SJSA1 (cell line): ENCODE measurements at places on chromosomes 12 and 14.

DNA sequence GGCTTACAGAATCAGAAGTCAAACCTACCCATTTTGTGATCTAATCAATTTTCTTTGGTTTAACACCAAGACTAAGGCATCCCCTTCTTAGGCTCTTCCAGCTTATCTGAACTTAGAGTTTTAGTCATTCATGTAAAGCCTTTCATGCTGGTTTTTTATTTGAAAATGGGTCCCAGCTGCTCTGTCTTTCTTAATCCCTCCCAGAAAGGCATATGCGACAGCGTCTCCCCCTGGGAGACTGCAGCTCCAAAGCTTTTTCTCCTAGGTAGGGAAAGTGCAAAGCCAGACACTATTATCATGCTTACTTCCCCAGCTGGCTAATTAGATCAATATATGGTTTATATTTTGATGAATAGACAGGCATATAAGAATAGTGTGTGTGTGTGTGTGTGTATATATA lies 96.6 kb upstream of the E2F7 start:
- DNase-seq, result no peak

DNA sequence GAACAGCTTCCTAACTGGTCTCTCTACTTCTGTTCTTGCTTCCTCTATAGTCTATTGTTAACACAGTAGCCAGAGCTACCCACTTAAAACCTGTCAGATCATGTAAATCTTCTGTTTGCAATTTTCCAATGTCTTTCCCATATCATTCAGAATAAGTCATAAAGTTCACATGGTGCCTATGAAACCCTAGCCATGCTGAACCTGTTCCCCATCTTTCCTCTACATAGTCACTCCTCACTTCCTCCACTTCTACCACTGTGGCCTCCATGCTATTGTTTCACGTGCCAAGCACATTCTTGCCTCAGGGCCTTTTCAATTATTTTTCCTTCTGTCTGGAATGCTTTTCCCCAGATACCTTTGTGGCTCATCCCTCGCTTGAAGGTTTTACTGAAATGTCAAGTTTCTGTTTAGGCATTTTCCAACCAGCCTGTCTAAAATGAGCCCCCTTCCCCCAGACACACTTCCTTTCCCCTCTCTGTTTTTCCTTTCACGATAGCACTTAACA lies 132.1 kb downstream of the DYRK2 start:
- DNase-seq, result no peak

- no peak for DNase-seq
Observed at GRCh38 chr12:47782372-47782770, 9.3 kb downstream of the SLC48A1 start.

- no peak for DNase-seq
Observed at GRCh38 chr12:68482014-68482413, 128.7 kb upstream of the RAP1B start.

DNA sequence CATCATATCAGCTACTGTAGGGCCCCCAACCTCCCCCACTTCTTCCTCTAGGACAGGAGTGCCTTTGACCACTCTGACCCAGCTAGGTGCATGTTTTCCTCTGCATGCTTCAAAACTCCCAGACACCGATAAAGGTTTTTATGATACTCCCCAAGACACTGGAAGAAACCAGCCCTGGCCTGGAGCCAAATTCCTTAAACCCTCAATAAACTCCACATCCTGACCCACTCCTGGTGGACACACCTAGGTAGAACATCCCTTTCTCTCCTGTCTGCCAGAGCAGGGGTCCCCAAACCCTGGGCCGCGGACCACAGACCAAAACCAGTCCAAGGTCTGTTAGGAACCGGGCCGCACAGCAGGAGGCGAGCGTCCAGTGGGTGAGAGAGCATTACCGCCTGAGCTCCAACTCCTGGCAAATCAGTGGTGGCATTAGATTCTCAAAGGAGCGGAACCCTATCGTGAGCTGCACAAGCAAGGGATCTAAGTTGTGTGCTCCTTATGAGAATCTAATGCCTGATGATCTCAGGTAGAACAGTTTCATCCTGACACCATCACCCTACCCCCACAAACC lies 49.6 kb downstream of the NT5DC3 start:
- no peak for DNase-seq

DNA sequence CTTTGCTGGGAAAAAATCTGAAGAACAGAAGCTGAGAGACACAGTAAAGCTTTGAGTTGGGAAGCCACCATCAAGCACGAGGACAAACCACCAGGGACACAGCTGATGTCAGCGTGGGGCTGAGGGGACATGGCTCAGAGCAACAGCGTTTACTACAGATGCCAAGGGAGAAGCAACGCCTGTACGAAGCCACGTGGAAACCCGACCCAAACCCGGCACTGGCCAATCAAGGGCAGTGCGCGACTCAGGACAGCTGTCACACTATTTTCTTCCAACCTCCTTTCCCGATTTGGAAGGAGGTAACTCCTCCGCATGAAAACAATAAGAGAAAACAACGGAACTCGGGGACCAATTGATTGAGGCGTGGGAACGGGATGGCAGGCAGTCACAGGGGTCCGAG lies 20.2 kb upstream of the CHGA start:
- no peak for DNase-seq

DNA sequence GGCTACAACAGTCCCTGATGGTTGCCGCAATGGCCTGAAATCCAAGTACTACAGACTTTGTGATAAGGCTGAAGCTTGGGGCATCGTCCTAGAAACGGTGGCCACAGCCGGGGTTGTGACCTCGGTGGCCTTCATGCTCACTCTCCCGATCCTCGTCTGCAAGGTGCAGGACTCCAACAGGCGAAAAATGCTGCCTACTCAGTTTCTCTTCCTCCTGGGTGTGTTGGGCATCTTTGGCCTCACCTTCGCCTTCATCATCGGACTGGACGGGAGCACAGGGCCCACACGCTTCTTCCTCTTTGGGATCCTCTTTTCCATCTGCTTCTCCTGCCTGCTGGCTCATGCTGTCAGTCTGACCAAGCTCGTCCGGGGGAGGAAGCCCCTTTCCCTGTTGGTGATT lies 16.9 kb downstream of the GPRC5A start:
- no peak for DNase-seq

DNA sequence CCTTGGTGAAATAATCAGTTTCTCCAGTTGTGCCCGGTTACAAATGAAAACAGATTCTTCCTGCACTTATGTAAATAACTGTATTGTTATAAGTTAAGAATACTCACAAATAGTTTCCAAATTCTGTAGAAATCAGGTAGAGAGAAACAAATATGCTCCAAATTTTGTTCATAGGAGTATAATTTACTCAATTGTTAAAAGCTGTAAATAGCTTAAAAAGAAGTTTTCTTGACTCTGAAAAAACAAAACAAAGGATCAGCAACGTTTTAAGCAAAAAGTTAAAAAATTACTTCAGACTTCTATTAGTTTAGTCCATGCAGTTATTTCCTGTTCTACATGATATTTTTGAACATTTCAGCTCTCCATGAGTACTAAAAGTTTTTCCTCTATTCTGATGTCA lies 30.0 kb upstream of the SLC38A4 start:
- no peak for DNase-seq
